Hematopoietic multipotent progenitor cell treated with erythropoietin and hydrocortisone succinate and interleukin-3 and kit ligand, for 6 days (in vitro differentiated cells): ENCODE measurements at places on chromosomes 6 and 20.

- DNase-seq, result no peak
Observed at GRCh38 chr6:116057766-116058165, 2.9 kb downstream of the FRK start.

GRCh38 chr6:157054531-157054979, 268.8 kb downstream of the TMEM242 start:
- DNase-seq, result peak; percentile 49

- no peak for DNase-seq
Observed at GRCh38 chr6:72246926-72247325, 360.6 kb downstream of the RIMS1 start.

- no peak for DNase-seq
Observed at GRCh38 chr6:15073344-15073789, 172.5 kb upstream of the JARID2 start.

- DNase-seq, result no peak
Observed at GRCh38 chr20:4522310-4522709, 199.4 kb upstream of the PRND start.

DNA sequence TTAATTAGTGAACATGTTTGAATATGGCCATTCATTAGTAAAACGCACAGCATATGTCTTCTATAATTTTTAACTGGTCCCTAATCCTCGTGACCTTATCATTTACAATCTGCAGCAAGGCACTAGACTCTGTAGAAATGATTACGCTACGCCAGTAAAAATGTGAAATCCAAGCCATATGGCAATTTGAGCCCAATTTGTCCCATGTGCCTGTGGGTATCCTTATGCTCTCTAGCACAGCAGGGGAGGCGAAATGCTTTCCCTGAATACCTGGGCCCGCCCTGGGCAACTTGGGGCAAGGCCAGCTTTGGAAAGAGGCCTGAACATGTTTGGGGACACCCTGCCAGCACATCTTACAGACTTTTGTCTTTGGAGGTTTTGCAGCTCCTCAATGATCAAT, 122.7 kb upstream of the AGPAT4 start:
- DNase-seq, result no peak

DNA sequence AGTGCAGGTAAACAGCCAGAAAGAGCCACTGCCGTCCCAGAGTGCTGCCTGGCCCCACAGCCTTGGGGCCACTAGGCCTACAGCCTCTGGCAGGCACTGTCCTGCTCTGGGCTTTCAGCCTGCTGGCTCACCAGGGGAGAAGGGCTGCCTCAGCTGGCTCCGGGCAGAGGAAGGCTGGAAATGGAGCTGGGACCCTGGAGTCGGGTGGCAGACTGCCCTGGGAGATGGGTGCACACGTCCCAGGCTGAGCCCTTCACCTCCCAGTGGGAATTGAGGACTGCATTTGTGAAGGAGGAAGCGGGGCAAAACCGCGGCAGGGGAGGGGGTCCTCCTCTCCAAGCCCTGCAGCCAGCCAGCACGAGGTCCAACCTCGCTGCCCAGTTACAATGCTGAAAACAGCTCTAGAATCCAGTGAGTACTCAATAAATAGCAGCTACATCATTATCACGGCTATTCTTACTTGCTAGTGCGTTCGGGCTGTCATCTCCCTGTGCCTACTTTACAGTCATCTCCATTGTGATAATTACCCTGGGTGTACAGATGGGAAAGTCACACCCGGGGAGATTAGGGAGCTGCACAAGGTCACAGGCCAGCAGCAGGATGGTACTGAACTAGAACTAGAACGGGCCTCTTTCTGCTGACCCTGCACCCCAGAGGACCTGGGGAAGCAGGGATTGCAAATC, 13.1 kb downstream of the ACSS1 start:
- DNase-seq, result peak; percentile 61

GRCh38 chr6:46032110-46032998, 16.7 kb upstream of the CLIC5 start:
- no peak for DNase-seq

DNA sequence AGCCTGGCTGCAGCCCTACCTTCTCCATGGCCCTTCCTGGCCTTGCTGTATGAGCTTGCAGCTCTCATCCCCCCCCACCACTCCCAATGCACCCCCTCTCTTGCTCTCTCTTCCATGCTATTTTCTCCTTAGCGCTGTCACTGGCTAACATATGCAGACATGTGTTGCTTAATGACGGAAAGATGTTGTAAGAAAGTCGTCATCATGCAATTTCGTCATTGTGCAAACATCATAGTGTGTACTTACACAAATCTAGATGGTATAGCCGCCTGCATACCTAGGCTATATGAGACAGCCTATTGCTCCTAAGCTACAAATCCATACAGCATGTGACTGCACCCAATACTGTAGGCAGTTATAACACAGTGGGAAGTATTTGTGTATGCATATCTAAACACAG, 27.0 kb downstream of the ANGPT4 start:
- DNase-seq, result peak; percentile 24

DNA sequence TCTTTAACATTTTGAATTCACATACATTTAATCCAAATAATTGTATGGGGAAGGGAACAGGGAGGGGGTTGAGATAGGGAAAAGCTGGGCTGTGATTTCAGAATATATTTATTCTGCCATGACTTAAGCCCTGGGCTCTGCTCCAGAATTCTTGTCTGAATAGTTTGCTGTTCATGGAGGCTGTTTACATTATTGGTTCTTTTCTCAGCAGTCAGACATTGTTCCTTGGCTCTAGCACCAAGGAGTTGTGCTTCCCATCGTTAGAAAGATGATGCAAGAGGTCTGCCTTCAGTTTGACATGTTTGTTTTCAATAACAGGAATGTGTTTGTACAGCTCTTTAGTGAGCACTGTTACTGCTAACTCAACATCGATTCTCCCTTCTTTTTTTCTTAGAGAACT, 198.8 kb upstream of the CDYL start:
- DNase-seq, result no peak

GRCh38 chr20:63658749-63659187, 656 bp downstream of the RTEL1 start:
- DNase-seq, result peak; percentile 66

DNA sequence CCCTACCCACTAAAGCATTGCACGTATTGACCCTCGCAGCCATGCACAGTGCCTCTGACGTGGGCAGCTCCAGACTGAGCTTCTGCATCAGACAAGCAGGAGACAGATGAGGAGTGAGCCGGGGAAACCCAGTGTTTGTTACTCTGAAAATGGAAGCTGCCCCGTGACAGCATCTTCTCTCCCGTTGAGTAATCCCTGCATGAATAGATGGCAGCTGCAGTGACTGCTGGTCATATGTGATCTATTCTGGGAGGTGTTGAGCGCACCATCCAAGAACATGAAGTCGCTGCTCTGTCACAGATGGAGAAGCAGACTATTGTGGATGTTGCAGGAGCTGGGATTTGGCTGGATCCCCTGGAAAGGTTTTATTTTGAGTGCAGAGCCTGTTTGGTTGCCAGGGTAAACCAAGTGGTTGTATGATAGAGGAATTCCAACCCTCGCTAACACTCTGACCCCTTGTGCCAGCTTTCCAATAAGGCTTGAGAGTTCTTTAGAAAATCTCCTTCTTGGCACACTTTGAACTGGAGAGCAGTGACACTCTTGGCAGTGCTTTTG, 242.2 kb downstream of the NRN1 start:
- DNase-seq, result no peak
